Stimulated activated CD4-positive, alpha-beta T cell treated with anti-CD3 and anti-CD28 coated beads, Interleukin-15, amount 100 ng/mL, for 48 hours (primary cell): ENCODE measurements at places on chromosomes 6 and 20.

- DNase-seq, result no peak
Observed at GRCh38 chr6:148460876-148461646, 118.4 kb downstream of the SASH1 start.

DNA sequence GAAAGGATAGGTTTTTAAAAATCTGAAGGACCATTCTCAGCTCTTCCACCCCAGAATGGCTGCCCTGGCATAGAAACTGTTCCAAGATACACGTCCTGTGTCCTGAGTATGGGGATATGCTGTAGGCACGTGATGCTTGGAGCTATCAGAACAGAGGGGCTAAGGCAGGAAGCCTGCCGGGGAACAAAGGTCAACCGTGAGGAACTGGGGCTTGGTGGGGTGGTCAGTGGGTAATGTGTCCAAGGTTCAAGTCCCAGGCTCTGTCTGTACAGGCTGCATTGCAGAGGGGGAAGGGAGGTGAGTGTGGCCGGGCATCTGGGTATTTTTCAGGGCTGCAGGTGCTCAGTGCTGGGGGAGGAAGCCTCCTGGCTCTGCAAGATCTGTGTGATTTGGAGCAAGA is 479.6 kb upstream of the CHD6 start:
- DNase-seq, result no peak

DNA sequence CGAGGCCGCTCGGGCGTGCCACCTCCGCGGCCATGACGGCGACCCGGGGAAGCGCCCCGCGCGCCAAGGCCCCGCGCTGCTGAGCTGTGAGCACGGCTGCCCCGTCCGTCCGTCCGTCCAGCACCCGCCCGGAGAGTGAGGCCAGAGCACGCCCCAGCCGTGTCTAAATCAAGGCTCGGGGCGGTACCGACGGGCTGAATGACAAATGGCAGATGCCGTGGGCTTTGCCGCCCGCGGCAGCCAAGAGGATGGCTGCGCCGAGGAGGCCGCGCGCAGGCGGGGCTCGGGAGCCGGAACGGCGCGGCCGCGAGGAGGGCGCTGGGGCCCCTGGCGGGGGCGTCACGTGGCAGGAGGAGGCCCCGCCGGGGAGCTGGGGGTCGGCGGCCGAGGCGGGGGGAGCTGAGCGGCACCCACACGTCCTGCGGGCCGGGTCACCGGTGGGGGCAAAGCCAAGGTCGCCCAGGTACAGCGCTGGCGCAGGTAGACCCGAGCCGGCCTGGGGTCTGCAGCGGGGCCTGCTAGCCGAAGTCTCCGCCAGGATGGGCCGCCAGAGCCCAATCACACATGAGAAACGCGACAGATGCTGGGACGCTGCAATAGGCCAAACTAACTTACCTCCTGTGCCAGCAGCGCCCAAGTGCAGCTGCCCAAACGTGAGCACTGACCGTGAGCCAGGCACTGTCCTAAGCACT is at the start of gene PLAGL1:
Gene PLAGL1 (minus strand): TSS at position 140 of the 692 bp plus-strand sequence. CDS start 60,123 bp downstream, outside the sequence.
- no peak for DNase-seq

DNA sequence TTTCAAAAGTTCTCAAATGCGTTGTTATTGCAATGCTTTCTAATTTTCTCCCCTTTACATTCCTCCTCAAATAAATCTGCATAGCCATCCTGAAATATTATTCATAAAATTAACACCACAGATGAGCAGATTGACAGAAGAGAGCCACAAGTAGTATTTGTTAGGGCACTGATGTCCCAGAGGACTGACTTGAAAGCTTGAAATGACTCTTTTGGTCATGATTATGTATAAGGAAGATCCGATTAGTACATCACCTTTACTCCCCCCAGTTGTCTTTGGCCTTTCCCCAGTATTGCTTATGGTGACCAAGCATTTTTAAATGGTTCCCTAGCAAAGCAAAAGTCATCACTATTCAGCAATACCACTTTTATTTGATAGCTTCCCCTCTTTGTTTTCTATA is 187.6 kb downstream of the ADAT2 start:
- no peak for DNase-seq

DNA sequence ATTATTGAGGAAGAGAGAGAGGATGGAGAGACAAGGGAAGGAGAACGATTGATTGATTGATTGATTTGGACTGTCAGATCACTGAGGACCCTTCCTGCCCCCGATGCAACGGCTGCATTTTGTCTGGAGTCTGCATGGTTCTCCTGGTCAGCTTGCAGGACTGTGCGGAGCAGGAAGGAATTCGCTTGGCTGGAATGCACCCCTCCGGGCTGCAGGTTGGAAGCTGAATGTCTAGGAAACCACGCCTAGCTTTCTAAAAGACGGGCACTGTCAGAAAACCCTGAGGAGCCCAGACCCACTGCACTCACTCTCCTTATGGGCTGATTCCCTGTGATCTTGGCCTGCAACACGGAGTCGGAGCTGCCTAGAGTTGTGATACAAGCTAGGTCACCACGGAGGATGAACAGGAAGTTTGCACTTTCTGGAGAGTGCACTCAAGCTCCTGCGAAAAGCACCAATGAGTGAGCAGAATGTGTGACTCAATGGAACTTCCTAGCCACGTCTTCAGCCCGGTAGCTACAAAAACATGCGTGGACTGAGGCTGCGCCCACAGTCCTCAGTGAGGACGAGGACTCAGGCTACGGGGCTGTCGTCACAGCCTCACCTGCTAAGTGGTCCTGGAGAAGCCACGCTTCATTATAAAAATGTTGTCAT is 14.4 kb downstream of the DACT2 start:
- DNase-seq, result no peak

DNA sequence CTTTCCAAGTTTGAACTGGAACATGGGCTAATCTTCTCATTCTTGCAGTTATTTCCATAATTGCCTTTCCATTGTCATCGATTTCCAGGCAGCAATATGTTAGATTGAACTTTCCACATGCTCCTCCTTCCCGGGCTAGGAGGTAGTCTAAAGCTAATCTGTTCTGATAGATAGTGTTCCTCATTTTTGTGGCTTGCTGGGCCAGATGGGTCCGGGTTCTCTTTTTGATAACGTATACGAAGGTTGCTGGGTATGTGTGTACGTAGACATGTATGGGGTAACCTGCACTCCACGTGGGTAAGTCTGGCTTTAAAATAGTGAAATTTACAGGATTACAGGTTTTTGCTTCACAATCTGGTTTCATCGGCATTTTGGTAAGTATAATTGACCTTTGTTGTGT is 14.0 kb upstream of the GMPR start:
- no peak for DNase-seq

DNA sequence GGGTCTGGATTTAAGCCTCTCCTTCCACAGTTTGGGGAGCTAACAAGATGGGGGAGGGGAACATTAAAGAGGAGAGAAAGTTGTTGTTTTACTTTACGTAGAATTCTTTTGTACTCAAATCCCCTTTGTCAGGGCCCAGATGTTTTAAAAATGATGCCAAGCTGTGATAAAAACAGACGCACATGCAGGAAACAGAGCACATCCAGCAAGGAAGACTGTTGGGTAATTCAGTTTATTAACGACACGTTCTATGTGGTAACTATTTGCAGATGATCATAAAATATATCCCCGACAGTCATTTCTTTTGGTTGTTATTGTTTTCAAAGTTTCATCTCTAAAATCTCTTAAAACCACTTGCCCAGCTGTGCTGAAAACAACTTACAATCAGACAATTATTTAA is 307.0 kb upstream of the PRDM1 start:
- no peak for DNase-seq
